Karpas-422 (cell line): ENCODE measurements at places on chromosomes 2 and 18.

- no peak for DNase-seq
These were observed 249.1 kb upstream of the SIX2 start for GRCh38 chr2:45258311-45258710.

DNA sequence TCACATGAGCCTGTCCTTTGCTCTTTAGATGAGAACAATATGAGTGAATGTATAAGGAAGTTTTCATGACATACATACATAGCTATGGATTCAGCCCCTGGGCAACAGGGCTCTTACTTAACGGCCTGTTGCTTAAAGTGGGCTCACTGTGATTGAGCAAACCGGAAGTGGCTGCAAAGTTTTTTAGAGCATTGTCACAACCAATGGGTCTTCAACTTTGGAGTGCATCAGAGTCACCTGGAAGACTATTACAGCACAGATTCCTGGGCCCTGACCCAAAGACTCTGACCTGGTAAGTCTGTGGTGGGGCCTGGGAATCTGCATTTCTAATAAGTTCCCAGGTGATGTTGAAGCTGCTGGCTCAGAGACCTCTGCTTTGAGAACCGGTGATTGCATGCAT, 106.3 kb upstream of the SEC11C start:
- peak; percentile 42 for DNase-seq

GRCh38 chr2:45028276-45028675, 19.0 kb upstream of the SIX2 start:
- DNase-seq: no peak

- DNase-seq: no peak
These were observed 188.2 kb downstream of the ALK start for GRCh38 chr2:29733213-29733612.

GRCh38 chr2:198957181-198957580, 500.6 kb downstream of the SATB2 start:
- DNase-seq: no peak

DNA sequence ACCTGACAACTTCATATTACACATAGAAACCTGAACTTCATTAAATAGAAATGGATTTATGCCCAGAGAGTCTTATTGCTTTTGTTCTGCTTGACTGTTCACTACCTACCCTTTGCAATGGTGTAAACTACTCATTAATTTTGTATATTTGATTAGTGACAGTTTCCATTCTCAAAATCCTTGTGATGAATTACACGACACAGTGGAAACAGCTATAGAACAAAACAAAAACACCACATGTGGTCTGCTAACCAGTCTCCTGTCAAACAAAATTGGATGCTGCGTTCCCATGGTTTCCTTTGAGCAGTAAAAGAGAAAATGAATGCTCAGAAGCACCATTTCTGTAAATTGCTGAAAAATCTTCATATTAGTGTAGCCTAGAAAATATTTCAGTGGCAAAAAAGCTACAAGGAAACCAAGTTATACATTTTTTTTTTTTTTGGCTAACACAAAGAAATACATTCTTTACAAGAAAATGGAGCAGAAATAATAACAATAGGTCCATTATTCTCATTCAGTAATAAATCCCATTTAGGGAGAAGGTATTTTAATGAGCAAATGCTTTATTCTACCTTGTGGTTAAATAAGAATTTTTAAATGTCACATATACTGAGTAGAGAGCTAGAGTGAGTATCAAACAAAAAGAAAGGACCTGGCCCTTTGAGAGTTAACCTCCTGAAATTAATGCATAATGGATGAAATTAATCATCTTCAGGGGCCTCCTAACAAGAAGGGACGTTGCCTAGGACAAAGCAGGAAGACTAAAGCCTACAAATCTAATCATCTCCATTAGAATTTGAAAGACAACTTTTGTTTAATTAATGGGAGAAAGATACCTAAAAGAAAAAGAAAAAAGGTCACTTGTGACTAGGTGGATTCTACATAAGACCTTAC, 355.1 kb upstream of the ZC3H15 start:
- no peak for DNase-seq
